LHCN-M2 (cell line): ENCODE measurements at places on chromosomes 5 and 9. TPM values are rescaled to one million over a fixed set of nuclear protein-coding genes. Genes with fewer than 3 reads are reported as not detected.

ACTL7B gene
- not detected in 2 replicates for total RNA-seq

GRCh38 chr9:137213160-137214060 lies 7.9 kb downstream of the NDOR1 start:
- no peak for DNase-seq

ERCC8 gene
- total RNA-seq = 24.0 and 29.5 TPM in 2 replicates

HAVCR1 gene
- total RNA-seq = not detected in 2 replicates

DNA sequence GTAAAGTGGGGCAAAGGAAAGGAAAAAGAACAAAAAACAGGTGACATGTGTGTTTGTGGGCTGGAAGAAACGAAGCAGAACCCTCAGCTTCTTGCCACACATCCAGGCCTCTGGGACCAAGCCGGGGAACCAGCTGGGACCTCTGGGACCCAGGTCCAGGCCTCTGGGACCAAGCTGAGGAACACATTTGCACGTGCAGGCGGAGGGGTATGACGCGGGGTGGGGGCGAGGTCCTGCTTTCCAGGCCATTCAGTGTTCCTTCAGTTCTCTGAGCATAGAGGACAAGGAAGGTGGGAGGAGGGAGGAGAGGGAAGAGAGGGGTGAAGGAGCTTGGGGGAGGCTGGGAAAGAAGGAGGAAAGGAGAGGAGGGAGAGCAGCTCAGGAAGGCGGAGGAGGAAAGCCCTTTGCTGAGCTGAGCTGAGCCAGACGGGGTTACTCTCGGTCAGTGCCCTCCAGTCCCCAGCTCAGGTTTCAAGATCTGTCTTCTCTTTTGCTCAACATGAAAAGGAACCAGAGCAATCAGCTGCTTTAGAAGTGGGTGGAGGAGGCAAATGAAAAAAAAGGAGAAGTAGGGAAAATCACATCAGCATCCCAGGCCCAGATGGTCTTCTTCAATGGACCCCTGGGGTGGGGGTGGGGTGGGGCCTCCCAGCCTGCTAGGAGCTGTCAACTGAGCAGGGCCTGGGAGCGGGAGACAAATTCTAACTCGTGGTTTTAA lies 59.1 kb downstream of the ABCA1 start:
- DNase-seq = peak; percentile 93

DNA sequence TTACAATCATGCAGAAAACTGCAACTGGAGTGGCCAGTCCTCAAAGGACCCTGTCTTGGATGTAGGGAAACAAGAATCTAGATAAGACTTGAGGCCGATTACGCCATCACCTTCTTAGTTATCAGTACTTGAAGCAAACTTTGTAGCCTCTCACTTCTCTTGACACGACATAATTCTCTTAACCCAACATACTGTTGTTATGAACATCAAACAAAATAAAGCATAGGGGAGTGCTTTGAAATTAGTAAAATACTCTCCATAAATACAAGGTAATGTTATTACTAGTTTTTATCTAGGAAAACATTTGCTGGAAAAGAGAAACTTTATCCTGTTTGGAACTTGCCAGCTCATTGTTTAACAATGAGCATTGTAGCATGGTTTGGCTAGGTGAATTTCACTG lies 574.9 kb upstream of the DMAC1 start:
- no peak for DNase-seq

HCN1 gene
- 0.06 TPM in 1 of 2 replicates, not detected in the other for total RNA-seq

DNA sequence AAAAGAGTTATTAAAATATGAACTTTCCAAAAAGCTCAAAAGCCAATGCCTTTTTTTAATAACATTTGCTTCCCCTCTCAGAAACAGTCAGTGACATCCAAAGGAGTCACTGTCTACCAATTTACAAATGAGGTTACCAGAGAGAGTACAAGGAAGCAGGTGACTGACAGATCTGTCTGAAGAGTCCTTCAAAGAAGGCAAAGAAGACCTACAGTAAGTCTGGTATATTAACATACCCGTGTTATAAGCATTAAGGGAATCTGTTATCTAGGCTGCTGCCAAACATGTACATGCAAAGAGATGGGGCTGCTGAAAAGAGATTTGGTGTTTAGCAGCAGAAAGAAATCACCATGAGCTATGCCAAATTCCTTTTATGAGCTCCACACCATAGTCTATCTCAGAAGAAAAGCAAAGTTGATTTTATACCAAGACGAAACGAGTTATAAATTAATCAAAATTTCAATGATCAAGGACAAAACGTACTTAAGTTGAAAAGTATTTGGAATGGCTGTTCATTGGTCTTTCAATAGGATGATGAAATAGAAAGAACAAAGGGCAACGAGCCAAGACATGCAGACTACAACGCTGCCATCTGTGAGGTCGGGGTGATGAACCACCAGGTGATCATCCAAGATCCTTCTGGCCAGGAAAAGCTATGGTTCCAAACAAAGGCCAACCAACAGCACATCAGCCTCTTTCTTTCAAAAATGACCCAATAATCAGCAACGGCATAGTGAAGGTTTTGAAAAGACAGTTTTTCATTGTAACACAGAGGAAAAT lies 8.1 kb downstream of the PRELID2 start:
- no peak for DNase-seq

- no peak for DNase-seq
These were observed 30.6 kb downstream of the EDIL3 start for GRCh38 chr5:84354101-84354500.

GRCh38 chr9:115442054-115442453 lies 324.1 kb upstream of the TNC start:
- no peak for DNase-seq

IFNA2 gene
- total RNA-seq = not detected in 2 replicates

MINAR2 gene
- not detected in 2 replicates for total RNA-seq

DNA sequence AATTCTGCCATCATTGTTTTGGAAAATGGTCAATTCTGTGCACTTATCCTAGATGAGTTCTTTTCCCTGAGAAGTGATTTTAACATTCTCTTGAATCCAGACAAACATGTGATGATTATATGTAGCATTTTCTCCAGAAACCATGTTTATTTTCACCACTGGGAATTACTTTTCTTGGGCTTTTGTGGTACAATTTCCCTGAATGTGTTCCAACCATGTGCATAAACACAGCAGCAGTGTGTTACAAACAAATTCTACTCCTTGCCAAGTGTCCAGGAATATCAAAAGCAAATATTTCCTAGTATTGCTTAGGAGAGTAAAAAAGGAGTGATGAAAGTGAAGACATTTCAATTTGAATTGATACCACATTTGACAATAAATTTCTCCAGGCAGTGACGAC lies 50.4 kb downstream of the NXNL2 start:
- DNase-seq = no peak
